ENCODE measurements at places on chromosomes 1 and 21.

DNA sequence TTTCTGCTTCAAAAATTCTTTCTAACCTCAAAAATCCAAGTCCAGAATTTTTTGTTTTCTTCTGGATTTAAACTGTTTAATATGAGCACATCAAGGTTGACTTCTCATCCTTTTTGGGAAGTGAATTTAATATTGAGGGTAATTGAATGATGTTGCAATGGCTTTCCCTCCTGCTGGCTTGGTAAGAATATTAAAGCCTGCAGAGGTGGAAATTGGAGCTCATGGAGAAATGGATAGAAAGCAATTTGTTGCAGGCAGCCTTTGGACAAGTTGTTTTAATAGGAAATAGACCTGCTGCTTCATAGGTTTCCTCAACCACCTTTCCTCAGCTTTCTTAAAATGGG lies 124.7 kb downstream of the SYT2 start:
- no peak for DNase-seq

- DNase-seq: no peak
These were observed 126.5 kb downstream of the CRYAA start for GRCh38 chr21:43295066-43295958.

DNA sequence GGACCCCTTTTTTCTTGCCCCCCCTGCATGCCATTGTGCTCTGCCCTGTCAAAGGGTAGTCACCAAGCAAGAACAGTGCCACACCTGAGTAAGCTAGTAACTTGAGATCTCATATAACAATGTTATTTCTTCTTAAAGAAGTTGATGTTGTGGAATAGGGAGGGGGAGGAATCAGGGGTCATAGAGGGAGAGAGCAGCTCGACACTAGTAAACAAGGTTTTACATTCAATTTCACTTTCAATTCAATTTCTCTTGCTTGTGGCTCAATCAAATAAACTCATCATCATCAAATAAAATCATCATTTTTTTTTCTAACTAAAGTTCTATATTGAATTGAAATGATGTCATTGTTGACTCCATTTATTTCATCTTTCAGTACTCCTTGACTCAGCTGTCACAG lies 106.4 kb downstream of the CRB1 start:
- no peak for DNase-seq

GRCh38 chr1:92964998-92965397 lies 3.7 kb upstream of the DIPK1A start:
- DNase-seq: no peak

GRCh38 chr1:244010703-244011123 lies 40.4 kb upstream of the ZBTB18 start:
- no peak for DNase-seq

DNA sequence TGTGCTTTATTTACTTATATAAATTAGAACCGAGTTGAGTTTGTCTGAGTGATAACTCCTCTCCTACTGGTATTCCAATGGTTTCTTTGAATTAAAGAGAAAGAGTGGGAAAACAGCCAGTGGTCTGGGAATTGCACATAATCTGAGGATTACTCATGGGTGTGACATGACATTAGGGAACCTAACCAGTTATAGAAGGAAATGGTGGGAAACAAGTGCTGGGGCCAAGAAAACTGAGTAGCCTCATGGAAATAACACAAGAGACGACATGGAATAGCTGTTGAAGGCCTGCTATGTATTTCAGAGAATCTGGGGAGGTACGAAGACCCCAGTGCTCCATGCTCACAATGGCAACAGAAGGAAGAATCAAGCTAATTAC lies 41.8 kb upstream of the LRRC52 start:
- DNase-seq: no peak

- DNase-seq: no peak
These were observed 788 bp upstream of the TXNIP start for GRCh38 chr1:145997016-145997717.

DNA sequence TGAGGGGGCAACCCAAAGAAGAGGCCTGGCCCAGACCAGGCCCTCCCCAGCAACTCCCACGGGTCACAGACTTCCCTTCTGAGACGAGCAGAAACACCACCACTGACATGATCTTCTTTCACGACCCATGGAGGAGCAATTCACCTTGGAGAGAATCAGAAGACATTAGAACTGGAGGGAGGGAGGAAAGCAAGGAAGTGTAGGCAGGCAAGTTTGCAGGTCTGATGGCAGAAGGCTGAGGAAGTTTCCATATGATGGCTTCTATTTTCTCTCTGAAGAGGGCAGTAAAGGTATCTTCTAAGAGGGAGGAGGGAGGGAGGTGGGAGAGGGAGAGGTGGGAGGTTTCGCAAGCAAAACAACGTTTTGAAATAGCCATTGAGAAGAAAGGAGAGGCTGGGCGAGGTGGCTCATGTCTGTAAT lies 1.4 kb upstream of the UBXN10 start:
- DNase-seq: no peak

- no peak for DNase-seq
These were observed 461.2 kb downstream of the MATN1 start for GRCh38 chr1:30262158-30262557.

GRCh38 chr1:43522776-43523480 lies 7.8 kb upstream of the PTPRF start:
- no peak for DNase-seq

DNA sequence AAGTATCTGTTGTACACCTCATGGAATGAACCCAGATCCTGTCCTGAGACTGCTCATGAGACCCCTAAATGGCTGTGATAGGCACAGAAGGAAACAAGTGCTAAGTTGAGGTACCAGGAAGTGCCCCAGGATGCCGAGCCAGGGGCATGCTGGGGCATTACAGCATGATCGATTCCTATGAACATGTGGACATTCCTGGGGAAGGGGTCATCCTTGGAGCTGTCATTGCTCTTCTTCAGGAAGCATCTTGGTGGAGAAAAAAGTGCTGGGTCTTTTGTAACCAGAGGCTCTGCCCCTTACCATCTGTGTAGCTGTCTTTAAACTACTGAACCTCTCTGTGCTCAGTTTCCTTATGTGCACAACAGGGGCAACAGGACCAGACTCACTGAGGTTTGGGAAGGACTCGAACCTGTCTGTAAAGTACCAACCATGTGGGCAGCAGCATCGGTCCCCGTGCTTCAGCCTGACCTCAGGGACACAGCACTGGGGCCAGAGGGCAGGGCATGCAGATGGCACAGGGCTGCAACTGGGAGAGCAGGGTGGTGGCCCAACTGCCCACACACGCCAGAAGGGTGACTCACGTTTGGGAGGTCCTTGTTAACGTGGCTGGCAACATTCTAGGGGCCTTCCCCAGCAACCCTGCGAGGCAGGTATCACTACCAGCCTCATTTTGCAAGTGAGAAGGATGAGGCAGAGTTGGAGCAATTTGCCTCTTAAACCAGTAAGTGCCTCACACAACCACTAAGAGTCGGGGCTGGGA lies 142.3 kb upstream of the EDN2 start:
- no peak for DNase-seq

DNA sequence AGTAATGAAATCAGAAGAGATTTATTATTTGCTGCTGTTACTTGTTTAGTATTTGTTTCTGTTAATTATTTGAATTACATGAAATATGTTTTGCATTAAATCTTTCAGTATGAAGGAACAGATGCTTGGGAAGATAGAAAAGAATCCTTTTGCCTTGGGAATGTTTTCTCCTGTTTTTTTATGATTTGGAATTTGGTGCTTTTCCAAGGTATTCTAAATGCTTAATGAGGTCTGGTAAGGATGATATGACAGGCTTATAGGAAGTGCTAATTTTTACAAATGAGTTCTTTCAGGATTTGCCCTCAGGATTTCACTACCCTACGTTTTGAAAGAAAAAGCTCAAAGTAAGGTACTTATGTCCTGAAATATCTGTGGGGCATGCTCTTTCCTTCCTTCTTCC lies 25.6 kb upstream of the ST6GALNAC3 start:
- no peak for DNase-seq

GRCh38 chr1:6117624-6118023 lies 62.5 kb downstream of the CHD5 start:
- DNase-seq: no peak

DNA sequence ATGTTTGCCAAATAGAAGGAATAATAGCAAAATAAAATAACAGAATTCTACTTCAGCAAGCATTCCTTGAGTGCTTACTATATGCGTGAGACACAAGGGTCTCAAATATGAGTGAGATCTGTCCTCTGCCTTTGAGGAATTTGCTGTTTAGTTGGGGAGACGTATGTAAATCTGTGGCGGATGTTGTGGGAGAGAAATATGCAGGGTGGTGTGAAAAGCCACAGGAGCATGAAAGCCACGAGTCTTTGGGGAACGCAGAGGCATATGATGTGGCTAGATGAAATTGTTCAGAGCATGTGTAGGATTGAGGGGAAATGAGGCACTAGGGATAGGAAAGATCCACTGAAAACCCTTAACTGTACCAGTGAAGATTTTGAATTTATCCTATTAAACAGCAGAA lies 244.4 kb downstream of the PBX1 start:
- DNase-seq: no peak

- DNase-seq: no peak
These were observed 316.8 kb upstream of the CAMK1G start for GRCh38 chr1:209266590-209267205.

- no peak for DNase-seq
These were observed 2.0 kb downstream of the HNRNPR start for GRCh38 chr1:23341931-23342692.

- DNase-seq: no peak
These were observed 1.2 kb downstream of the OLIG1 start for GRCh38 chr21:33070998-33071769.

GRCh38 chr1:203524824-203525223 lies 30.9 kb downstream of the OPTC start:
- DNase-seq: no peak

DNA sequence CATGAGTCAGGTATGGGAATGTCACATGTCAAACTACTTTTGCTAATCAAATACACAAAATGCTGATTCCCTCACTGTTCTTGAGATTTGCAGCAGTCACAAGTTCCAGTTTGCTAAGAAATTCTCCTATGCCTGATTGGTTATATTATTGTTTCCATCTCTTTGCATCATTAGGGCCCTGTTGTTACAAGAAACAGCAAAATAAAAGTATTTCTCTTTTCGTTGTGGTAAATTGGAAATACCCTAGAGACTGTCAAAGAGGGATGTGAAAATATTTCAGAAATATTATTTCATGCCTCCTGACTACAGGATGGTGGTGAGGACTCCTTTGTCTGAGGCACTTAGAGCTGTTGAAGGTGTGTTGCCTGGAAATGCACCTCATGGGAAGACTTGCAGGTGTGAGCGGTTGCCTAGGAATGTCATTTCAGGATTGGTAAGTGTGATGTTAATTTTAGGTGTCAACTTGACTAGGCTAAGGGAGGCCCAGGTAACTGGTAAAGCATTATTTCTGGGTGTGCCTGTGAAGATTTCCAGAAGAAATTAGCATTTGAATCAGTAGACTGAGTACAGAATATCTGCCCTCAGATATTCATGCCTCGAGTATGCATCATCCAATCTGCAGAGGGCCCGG lies 117.4 kb downstream of the ROR1 start:
- no peak for DNase-seq

DNA sequence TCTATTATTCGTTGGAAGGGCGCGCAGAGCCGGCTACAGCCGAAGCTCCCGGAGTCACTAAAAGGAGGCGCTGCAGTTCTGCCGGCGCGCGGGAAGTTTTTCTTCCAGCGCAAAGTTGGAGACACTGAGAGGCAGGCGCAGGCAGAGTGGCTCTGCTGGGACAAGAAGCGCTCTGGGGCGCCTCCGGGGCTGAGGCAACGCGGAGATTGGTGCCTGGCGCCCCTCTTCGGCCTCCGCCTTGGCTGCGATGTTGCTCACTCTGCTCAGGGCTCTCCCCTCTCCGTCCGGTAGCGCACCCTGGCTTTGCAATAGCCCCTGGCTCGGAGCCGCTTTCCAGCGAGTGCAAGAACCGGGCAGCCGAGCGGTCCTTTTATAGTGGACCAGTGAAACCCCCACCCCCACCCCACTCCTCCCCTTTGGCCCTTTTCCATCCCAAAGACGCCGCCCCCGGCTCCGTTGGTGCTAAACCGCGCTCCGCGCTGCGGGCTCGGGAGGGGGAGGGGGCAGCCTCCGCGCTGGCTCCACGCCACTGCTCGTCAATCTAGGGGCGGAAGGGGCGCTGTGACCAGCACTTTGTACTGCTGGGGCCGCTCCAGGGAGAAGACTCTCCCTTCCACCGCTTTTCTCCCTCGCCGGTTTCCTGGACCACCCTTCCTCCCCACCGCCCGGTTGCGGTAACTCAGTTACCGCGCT lies at the start of gene ADAMTS1:
Gene ADAMTS1 (minus strand): TSS at position 344 of the 693 bp plus-strand sequence. CDS start 455 bp downstream, outside the sequence.
- no peak for DNase-seq

DNA sequence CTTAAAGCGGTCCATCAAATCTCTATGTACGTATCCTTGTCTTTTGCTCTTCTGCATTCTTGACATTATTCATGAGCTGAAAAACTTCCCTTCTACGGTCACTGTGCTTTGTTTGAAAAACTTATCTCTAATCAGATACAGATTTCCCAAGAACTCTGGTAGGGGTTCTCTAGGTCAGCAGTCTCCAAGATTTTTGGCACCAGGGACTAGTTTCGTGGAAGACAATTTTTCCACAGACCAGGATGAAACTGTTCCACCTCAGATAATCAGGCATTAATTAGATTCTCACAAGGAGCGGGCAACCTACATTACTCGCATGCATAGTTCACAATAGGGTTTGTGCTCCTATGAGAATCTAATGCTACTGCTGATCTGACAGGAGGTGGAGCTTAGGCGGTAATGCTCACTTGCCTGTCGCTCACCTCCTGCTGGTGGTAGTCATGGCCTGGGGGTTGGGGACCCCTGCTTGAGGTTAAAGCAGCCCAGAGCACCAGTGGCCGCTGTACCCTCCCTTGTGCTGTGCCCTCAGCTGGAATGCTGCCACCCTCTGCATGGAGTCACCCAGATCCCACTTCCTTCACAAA lies 30.8 kb downstream of the AK2 start:
- DNase-seq: no peak

DNA sequence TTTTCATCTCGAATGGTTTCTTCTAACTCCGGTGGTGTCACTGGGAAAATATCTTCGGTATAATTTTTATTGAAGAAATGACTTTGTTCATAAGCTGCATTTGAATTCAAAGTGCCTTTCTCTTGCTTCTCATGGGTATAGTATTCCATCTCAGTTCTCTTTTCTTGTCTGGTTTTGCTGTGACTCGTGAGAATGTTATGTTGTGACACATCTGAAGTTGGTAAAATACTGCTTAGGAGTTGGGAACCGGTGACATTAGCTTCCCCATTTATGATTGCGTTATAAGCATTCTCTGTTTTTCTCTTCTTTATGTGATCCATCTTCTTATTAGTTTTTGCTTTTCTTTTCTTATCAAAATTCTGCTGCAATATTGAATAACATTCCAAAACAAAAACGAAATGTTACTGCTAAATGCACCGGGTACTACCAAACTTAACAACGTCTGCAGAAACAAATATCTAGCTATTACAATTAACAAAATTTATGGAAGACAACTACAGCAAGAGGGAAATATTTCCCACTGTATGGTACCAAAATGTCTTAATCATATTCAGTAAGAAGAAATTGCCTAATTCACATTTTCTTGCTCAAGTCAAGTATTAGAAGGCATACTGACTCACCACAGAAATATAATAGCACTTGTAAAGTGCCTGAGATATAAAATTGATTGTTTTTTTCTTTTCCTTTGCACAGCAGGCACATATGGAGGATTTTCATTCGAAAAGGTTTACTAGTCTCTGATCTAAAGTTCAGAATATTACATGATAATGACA lies 15.5 kb downstream of the LRIF1 start:
- no peak for DNase-seq

Measured in esophagus squamous epithelium (tissue), 5 donors.